ENCODE measurements at places on chromosomes 5 and 9. TPM values are rescaled to one million over a fixed set of nuclear protein-coding genes. Genes with fewer than 3 reads are reported as not detected.

DNA sequence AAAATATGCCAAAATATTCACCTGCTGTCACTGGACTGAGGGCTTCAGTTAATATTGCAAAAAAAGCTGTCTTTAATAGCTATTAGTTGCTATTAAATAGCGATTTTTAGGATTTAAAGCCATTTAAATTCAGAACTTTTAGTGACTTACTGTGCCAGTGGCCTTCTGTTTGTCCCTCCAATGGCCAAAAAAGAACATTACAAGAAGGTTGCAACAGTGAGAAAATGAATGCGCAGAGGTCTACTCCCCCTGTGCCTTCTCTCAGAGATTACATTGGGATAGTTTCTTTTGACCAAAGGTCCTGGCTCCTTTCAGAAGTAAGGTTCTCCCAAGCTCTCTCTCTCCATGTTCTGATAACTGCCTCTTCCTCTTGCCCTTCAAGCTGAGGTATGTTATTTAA lies 930.3 kb upstream of the ARRDC3 start:
- no peak for DNase-seq

GRCh38 chr9:127360829-127361228 lies 36.1 kb upstream of the SLC2A8 start:
- peak; percentile 57 for DNase-seq

Gene CDH9
- total RNA-seq: not detected

DNA sequence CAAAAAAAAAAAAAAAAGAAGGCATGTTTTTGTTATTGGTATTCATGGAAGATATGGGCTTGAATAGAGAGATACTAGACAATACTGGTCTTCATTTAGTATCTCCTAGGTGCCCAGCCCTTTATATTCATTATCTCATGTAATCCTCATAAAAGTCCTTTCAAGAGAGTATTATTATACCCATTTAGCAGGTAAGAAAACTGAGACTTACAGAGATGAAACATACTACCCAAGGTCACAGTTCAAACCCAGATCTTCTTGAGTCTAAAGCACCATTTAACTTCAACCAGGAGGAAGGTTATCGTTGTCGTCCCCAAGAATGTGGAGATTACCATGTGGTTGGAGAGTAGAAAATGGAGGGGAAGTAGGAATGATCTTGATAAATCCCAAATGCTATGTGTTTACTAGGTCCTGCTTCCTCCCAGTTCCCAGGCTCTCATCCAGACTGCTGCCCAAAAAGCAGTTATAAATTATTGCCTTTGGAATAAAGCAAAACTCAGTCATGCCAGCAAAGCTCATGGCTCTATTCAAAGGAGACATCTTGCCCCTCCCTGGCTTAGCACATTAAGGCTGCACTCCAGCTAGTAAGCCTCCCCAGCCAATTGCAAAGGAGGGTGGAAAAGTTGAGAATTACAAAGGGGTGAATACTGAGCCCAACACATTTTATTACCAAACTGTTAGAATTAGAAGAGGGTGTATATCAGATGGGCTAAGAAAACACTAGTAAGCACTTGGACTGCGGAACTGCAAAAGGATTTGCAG lies 163.9 kb downstream of the PIK3R1 start:
- no peak for DNase-seq

DNA sequence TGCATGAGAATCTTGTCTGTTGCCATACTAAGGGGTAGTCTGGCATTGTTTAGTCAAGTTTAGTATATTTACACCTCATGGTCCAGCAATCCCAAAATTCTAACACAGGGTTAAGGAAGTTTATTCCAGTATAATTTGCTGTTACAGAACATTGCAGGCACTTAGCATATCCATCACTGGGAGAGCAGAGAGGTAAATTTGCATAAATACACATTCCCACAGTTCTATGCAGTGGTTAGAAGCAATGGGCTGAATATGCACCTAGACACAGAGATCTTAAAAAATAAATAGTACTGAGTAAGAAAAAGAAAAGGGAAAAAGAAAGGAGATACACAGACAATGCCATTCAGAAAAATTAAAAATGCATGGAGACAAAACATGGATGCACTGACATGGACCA lies 692.3 kb upstream of the MEF2C start:
- no peak for DNase-seq

Gene BRIX1
- 21.9 TPM for total RNA-seq

DNA sequence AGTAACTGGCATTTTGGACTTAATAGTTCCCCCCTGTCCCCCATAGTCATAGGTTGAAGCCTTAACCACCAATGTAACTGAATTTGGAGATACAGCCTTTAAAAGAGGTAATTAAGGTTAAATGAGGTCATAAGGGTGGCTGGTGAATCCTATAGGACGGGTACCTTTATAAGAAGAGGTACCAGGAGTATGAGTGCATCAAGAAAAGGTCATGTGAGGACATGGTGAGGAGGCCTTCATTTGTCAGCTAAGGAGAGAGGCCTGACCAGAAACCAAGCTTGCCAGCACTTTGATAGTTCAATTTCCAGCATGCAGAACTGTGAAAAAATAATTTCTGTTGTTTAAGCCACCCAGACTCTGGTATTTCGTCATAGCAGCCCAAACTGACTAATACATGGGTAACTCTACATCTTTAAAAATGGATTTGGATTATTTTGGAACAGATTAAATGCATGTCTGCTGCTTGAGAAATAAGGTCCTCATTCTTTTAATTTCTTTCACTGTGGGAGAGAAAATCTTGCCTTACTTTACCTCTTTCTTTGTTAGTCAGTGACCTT lies 9.7 kb downstream of the RASA1 start:
- no peak for DNase-seq

- DNase-seq: no peak
Measured at GRCh38 chr9:131524665-131525315, 6.3 kb downstream of the UCK1 start.

Gene PCSK1
- total RNA-seq: 0.25 TPM

Gene OR13C2
- not detected for total RNA-seq

- DNase-seq: no peak
Measured at GRCh38 chr9:134858051-134858841, 22.4 kb upstream of the FCN2 start.

Gene GHR
- 20.9 TPM for total RNA-seq

- no peak for DNase-seq
Measured at GRCh38 chr5:16178745-16179372, 732 bp downstream of the MARCHF11 start.

- DNase-seq: no peak
Measured at GRCh38 chr5:106699796-106700195, 970.9 kb downstream of the EFNA5 start.

- DNase-seq: no peak
Measured at GRCh38 chr5:119582987-119583386, 46.4 kb upstream of the FAM170A start.

Gene MARCOL
- total RNA-seq: not detected

Gene PCDHGA1
- total RNA-seq: 0.38 TPM

GRCh38 chr9:22056402-22056801 lies 47.3 kb upstream of the CDKN2B start:
- DNase-seq: no peak

- DNase-seq: no peak
Measured at GRCh38 chr9:26950521-26950920, 3.5 kb upstream of the PLAA start.

DNA sequence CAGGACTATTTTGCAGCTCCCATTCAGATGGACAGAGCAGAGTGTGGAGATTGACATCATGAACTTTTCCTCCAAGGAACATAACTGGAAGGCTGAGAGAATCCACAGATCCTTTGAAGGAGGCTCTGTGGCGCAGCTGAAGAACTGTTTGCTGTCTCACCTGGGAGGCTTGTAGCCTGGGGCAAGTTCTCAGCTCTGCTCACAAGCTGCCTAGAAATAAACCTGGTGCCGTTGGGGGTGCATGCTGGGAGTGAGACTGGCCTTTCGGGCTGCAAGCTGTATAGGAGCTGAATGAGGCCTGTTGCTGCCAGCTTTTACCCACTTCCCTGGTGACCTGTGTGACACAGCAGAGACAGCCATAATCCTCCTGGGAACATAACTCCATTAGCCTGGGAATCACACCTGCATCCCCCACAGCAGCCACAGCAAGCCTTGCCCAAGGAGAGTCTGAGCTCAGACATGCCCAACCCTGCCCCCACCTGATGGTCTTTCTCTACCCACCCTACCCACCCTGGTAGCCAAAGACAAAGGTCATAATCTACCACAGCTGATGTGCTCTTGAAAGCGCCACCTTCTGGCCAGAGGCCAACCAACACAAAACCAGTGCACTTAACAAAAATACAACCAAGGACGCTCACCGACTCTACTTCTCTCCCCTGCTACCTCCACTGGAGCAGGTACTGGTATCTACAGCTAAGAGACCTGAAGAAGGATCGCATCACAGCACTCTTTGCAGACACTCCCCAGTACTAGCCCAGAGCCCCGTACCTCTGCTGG lies 205.1 kb upstream of the MRPS30 start:
- no peak for DNase-seq

Gene MEIKIN
- total RNA-seq: not detected

GRCh38 chr9:120210274-120210673 lies 369.7 kb downstream of the CDK5RAP2 start:
- no peak for DNase-seq

DNA sequence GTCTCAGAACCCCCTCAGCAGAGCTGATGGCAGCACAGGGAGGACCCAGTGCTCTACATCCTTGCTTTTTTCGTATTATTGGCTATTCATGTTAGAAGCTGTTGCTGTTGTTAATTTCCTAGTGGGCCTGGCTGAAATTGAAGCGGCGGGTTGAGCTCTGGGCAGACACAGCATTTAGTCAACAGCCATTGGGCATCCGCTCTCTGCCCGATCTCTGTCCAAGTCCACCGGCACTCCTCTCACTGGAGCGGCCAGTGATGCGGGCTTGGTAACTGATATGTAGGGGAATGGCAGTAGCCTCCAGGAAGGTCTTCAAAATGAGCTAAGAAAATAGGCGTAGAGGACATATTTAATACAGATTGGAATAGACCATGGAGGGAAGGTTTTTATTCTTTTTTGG lies 1.3 kb upstream of the GARNL3 start:
- no peak for DNase-seq

DNA sequence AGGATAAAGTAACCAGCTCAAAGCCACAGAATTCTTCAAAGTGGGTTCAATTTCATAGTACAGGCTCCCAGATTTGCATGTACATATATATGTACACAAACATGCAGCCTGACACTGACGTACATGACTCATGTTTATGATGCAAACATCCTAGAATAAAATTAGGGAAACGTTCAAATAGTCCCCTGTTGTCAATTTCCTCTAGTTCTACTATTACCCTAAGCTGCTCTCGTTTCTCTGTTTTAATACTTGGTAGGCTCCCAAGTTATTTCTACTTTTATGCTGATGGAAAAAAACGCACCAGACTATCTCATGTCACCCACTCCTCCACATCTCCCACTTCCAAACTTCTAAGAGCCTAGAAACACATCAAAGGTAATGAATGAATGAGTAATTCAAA lies 229.7 kb downstream of the EPB41L4A start:
- DNase-seq: no peak

GRCh38 chr5:76326577-76327302 lies 76.3 kb upstream of the IQGAP2 start:
- DNase-seq: no peak

- DNase-seq: no peak
Measured at GRCh38 chr9:96554326-96554725, 65.3 kb downstream of the CDC14B start.

GRCh38 chr9:111362526-111362925 lies 32.5 kb upstream of the OR2K2 start:
- DNase-seq: no peak

- no peak for DNase-seq
Measured at GRCh38 chr9:4050916-4051315, 249.0 kb downstream of the GLIS3 start.

- no peak for DNase-seq
Measured at GRCh38 chr5:164354139-164354751, 848.8 kb downstream of the MAT2B start.

Gene CTSL
- total RNA-seq: 24.9 TPM

- no peak for DNase-seq
Measured at GRCh38 chr9:4750023-4750673, 9.1 kb upstream of the AK3 start.
